Activated CD8-positive, alpha-beta memory T cell treated with anti-CD3 and anti-CD28 coated beads for 24 hours (primary cell): ENCODE measurements at places on chromosomes 1 and 21.

DNA sequence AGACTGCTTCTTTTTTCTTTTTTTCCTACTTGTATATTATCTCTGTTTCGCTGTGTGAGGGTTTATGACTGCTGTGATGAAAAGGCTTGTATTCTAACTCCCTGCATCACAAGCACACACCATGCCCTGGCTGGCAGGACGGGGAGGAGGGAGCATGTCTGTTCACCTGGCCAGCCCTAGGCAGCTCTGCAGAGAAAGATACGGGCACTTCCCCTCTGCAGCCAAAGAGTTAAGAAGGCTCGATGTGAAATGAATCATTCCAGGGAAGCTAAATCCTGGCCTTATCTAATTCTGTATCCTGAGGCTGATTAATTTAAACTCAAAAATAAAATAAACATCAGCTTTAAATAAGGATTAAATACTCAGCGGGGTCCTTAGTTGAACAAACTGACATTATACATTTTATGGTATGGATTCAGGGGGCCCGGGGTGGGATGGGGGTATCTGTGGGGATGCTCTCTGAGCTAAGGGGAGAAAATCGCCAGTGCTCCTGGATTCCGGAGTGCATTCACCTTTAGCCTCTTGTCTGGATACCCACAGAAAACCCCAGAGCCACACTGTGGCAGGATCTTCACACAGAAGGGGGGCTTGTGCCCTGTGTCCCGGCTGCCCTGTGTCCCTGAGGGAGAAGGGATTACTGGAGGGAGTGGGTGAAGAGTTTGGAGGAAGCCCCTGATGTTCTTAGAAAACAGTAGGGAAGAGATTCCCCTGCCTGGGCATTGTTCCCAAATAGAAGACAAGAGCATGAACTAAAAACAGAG, 321.5 kb downstream of the NPHP4 start:
- DNase-seq, result no peak

- no peak for DNase-seq
Measured at GRCh38 chr1:75083848-75084514, 50.2 kb upstream of the LHX8 start.

GRCh38 chr1:66778266-66778665, 22.8 kb downstream of the INSL5 start:
- no peak for DNase-seq

GRCh38 chr1:172089768-172090510, 248.6 kb downstream of the DNM3 start:
- peak; percentile 72 for DNase-seq

GRCh38 chr1:54585181-54586066, 37.4 kb downstream of the ACOT11 start:
- DNase-seq, result no peak

GRCh38 chr1:209839875-209840546, 12.2 kb downstream of the UTP25 start:
- no peak for DNase-seq

- DNase-seq, result peak; percentile 77
Measured at GRCh38 chr1:108692724-108693655, 880 bp downstream of the PRPF38B start.

GRCh38 chr21:38863291-38863690, 57.6 kb downstream of the ETS2 start:
- DNase-seq, result no peak

DNA sequence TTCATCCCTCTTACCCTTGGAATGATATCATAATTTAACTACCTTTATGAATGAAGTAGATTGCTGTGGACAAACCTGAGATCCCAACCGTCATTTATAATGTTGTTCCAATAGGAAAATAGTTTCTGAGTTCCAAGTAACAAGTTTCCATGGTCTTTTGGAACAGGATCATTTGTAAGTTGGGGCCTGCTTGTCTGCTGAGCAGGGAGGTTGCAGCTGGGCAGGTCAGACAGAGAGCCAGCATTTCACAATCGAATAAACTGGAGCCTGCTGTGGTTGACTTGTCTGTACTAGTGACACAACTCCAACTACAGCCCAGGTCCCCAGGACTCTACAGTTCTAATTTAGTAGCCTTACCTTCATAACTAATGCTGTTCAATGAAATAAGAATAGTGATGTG, 18.6 kb upstream of the RALGPS2 start:
- no peak for DNase-seq

- DNase-seq, result no peak
Measured at GRCh38 chr1:184643661-184644060, 111.0 kb downstream of the EDEM3 start.

GRCh38 chr1:227947676-227948492, at the start of gene WNT9A:
WNT9A (minus strand) TSS chr1:227947932; CDS start chr1:227947887, 45 bp downstream.
- no peak for DNase-seq

- DNase-seq, result no peak
Measured at GRCh38 chr1:14519976-14520375, 78.5 kb upstream of the KAZN start.

- no peak for DNase-seq
Measured at GRCh38 chr1:119285482-119285881, 83.1 kb upstream of the HAO2 start.

DNA sequence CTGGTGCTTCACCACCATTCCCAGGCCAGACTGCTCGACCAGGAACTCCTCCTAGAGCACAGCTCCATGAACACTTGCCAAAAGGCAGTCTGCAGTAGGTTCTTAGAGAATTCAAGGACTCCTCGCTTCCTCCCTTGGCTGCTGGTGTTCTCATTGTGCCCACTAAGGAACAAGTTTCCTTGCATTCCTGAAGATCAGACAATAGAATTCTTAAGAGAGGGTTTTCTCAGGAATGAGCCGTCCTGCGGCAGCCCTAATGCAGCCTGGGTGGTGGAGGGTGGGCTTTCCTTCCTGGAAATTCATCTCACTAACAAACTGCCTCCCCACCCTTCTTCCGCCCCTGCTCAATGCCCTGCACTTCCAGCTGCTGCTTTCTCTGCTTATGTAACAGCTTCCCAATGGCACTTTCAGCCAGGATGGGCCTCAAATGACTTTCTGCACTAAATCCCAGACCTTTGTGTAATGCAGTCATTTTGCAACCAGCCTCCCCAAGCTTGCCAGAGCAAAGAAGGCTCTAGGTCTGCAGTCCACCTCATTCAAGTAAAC, 287.9 kb downstream of the PLPP3 start:
- no peak for DNase-seq

- no peak for DNase-seq
Measured at GRCh38 chr1:246828818-246829217, 102.9 kb downstream of the AHCTF1 start.

- no peak for DNase-seq
Measured at GRCh38 chr1:30790850-30791778, 33.5 kb upstream of the LAPTM5 start.

GRCh38 chr1:5296095-5296494, 641.7 kb downstream of the AJAP1 start:
- no peak for DNase-seq

GRCh38 chr1:6272868-6273267, 12.0 kb upstream of the GPR153 start:
- DNase-seq, result no peak

- no peak for DNase-seq
Measured at GRCh38 chr1:113456967-113457366, 66.7 kb downstream of the MAGI3 start.

- DNase-seq, result no peak
Measured at GRCh38 chr1:94599095-94599813, 57.7 kb upstream of the F3 start.

GRCh38 chr1:71850936-71851335, 431.4 kb downstream of the NEGR1 start:
- DNase-seq, result no peak

DNA sequence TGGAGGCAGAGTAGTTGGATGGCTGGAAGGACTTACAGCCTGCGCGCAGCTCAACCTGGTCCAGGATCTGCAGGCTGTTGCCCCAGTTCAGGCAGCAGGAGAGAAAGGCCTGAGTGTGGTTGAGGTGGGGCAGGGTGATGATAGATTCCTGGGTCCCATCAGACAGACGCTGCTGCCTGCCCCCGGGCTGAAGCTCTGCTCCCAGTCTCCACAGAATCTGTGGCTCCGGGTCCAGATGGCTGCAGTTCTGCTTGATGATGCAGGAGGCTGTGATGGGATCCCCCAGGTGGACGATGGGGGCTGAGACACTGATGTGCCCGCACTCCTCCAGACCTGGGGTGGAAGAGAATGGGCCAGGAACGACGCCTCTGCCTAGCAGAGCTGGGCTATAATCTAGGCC, 7.4 kb downstream of the CSF3R start:
- no peak for DNase-seq

DNA sequence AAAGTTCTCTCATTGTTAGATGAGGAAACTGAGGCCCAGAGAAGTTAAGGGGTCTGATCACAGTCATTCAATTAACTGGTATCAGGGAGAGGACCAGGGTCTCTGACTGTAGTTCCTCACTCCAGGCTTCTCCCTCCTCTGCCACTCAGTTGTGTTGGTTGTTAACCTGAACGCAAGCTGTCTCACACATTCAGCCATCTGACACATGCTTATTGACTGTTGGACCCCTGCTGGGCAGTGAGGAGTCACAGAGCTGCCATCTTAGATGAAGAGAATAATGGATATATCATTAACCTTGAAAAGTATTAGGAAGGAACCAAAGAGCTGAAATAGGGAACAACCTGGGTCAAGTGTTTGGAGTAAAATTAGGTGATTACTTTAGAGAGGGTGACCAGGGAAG, 194.8 kb downstream of the ZZZ3 start:
- DNase-seq, result no peak

DNA sequence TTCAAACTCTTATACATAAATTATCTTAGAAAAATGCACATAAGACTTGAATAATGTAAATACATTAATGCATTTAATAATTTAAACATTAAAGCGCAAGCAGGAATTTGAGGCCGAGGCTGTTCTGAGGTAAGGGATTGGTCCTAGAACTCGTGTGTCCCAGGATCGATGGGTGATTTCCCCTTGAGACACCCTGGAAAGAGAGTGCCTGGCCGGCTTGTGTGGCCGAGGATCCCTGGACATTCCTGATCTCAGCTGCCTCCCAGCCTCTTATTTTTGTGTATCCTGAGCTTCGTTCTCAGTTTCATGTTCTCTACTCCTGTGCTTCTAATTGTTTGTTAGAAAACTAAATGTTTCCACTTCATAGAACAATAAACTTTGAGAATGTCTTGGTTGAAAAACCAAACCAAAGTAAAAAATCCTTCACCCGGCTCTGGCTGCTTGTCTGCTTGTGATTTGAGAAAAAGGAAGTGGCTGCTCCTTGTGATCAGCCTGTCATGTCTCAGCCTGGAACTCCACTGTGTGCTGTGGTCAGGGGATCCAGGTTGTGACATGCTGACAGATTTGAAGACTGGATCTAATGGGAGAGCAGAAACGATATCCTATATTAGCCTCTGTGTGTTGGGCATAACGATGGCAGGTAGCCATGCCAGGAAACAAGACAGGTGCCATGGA, 40.7 kb downstream of the PEX14 start:
- DNase-seq, result no peak

DNA sequence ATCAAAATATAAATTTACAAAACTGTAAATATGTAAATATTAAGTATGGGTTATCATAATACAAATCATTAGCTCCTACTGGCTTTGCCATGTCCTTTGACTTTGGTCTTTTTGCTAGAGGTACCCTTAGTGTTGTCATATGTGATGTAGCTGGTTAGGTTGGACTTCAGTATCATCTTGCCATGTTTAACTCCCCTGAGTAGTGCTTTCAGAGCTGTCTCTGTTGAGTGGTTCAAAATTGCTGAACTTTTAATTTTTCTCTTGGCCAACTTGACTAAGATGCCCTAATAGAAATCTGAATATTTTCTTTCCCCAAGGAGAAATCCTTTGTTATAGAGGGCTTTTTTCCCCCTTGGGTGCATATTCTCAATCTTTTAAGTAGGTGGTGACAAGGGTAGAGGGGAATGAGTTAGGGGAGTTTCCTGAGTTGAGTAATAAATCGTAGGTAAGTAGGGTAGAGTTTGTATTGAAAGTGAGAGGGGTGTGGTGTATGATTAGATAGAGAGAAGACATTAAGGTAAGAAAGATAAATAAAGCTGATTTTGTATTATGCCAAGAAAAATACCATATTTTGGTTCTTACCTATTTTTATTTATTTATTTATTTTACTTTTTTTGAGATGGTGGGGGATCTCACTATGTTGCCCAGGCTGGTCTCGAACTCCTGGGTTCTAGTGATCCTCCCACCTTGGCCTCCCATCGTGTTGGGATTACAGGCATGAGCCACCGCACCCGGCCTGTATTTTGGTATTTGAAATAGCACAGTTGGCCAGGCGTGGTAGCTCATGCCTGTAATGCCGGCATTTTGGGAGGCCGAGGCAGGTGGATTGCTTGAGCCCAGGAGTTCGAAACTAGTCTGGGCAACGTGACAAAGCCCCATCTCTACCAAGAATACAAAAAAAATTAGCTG, 21.8 kb downstream of the RPRD2 start:
- DNase-seq, result no peak

DNA sequence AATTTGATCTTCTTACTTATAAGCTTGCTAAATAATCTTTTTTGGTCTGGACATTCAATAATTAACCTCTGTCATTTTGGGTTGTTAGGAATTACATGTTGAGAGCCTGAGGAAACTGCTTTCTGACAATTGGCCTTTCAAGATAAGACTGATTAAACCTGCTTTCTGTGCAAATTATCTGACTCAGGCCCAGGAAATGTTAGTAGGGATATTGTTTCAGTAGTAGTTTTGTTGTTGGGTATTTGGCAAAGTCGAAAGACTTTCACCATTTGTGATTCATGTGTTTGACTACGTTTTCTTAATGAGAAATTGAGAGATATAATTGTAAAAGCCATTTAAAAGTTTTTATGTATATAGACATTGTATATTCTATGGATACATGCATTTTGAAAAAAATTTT, 81.1 kb upstream of the GPR88 start:
- DNase-seq, result no peak

DNA sequence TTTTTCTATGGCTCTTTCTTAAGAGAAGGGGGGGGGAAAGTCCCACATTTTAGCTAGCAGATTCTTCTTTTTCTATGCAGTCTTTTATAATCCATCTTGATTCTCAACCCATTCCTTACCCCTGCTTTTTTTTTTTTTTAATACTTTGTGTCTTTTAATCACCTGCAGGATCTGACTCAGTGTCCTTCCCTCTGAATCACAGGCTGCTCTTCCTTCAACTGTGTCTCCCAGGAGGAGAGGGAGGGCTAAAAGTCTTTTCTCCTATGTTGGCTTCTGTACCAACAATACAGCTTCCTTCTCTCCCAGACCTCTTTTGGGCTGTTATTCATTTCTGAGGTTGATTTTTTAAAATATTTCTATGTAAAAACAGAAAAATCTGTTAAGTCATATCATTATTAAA, 686.2 kb downstream of the ADGRL2 start:
- DNase-seq, result no peak

GRCh38 chr1:88104236-88104635, 579.8 kb upstream of the PKN2 start:
- DNase-seq, result no peak

DNA sequence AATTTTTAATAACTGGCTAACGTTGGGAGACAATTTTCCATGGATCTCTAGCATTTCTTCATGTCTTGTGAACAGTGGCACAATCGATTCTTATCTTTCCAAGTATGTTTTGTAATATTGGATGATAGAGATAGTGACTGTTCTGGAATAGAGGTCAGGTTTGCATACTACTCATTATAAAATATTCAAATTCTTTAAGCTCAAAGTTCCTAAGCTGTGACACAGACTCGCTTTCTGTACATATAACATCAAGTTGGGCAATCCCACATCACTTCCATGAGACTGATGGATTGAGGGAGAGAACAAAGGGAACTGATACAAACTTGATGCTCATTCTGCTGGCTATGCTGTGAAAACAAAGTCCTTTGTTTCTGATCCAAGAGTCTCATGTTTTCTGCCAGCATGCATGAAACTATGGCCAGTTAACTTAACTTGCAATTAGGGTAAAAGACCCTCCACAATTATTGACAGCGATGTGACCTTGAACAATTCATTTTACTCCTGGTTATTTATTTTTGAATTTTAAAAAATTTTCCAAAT, 392.4 kb downstream of the TTLL7 start:
- DNase-seq, result no peak
